SK-N-SH treated with all-trans-retinoic acid at 6 μM for 48 hours (cell line): ENCODE measurements at places on chromosomes 4 and X.

- no peak for ATAC-seq
Observed at GRCh38 chrX:135509885-135510284, 10.6 kb upstream of the INTS6L start.

GRCh38 chr4:153483432-153484418 lies 17.6 kb downstream of the TMEM131L start:
- peak; percentile 44 for ATAC-seq

GRCh38 chrX:7146703-7147412 lies 654 bp upstream of the STS start:
- ATAC-seq: peak; percentile 27

DNA sequence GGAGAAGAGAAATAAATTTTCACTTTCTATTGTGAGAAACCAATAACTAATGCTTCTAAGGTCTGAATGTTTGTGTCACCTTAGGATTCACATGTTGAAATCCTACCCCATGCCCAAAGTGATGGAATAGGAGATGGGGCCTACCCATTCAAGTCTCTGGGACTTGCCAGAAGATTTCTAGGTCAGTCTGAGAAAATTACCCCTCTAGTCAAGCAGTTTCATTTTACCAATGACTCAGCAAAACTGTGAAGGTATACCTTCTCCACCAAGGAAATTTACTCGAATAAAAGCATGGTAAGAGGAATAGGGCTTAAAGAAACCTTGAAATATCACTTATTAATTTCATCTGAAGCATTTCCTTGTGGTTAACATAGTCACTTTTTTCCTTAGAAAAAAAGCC lies 23.5 kb upstream of the PAPSS1 start:
- ATAC-seq: no peak

DNA sequence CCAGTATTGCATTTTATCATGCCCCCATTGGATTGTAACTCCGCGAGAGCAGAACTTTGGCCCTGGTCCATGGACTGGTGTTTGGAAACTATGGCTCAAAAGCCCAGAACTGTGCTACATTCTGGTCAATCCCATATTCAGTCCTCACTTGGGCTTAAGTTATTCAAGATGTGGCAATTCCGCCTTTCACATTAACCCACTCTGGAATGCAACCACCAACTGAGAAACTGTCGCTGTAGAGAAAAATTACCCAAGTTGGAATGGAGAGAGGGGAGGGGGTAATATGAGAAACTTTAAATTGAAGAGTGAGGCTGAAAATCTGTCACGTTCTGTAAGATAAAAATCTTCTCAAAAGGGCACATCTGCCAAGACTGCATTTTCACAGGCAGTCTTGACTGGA lies 189.6 kb upstream of the NHS start:
- ATAC-seq: peak; percentile 46
